Skin of body (tissue), 3 donors: ENCODE measurements at places on chromosomes 7 and 10.

GRCh38 chr7:47576031-47576865 is 5.7 kb downstream of the TNS3 start:
- DNase-seq: peak; percentile 89

- DNase-seq: peak; percentile 46
These were observed 75.9 kb downstream of the BMPER start for GRCh38 chr7:33981226-33981625.

GRCh38 chr10:34047389-34047788 is 712.9 kb upstream of the NRP1 start:
- DNase-seq: no peak

DNA sequence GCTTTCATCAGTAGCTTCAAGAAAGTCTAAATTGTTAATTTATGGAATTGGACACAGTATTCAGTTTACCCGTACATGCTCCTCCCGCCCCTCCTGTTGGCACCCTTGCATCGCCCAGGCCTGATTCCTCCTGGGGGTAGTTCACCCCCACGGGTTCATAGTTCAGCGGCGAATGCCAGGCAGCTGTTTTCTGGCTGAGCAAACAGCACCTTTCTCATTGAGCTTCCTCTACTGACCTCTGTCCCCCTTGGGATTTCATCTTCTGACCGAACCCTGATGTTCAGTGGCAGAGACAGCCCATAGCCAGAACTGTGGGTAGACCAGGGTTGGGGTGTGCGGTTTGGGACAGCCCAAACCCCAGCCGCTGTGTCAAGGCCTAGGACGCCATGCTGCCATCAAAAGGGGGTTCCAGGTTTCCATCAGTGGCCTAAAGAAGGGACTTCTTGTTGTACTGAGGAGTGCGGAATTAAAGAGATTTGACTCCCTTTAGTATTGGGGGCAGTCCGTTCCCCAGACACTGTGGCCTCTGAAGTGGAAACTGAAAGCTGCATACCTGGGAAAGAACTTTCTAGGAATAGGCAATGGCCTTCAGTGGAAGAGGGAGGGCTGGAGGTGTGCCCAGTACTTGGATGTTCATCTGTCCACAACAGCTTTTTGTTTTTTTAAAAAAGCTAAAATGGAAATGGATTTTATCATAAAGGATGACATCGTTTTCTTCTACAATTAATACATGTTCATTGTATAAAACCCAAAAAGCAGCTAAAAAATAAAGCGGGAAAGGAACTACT is 19.0 kb downstream of the MDH2 start:
- DNase-seq: no peak

DNA sequence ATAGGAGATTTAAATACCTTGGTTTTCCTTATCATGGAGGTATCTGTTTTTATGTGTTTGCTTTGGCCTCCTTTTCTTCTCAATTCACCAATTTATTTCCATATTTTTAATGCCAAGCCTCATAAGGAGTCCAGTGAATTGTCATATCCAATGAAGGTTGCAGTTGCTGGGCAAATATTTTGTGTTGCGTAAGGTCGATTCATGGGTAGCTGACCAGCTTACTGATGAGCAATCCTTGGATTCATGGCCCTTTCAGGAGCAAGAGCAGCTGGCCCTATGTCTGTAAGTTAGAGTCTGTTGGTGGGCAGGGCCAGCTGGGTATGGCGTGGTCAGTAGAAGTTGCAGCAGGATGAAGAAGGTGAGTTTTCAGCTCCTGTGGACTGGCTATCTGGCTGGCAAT is 182.9 kb downstream of the PFKFB3 start:
- no peak for DNase-seq

GRCh38 chr10:132697578-132698200 is 88.3 kb downstream of the NKX6-2 start:
- no peak for DNase-seq

- no peak for DNase-seq
These were observed 326.3 kb upstream of the BMPER start for GRCh38 chr7:33578881-33579672.

DNA sequence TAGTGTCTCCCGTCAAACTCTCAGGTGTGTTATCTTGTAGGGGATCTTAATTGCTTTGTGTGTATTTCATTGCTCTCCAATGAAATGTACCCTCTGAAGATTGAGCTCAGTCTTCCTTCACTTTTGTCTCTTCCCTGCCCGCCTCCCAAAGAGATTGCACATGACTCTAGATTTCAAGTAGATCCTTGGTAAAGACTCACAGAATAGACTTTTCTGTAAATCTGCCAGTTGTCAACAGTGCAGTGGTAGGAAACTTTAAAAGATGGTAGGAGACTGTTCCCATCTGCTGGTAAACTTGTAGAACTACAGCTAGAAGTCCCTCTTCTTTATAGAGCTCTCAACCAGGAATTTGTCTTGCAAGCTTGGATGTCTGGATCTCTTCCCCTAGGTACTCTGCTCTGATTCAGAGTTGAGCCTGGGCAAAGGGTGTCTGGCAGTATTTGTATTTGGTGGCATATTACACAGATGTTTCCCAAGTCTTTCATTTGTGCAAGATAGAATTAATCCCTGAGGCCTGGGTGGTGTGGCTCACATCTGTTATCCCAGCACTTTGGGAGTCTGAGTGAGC is 9.6 kb downstream of the CCL26 start:
- peak; percentile 76 for DNase-seq

DNA sequence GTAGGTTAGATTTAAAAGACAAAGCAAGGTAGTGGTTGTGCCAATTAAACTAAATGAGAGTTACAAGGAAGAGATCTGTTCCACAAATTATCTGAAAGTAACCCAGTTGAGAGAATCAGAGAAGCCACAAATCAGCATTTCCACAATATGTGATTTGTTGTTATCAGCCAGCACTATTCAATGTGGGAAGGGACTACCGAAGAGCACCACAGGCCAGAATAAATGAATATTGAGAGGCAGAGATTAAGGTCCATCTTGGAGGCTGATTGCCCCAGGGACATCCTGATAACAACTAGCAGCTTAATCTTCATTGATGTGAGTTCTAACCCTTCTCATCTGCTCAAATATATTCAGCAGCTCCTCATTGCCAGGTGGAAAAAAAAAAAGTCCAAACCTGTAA is 367.6 kb downstream of the MALRD1 start:
- DNase-seq: no peak

DNA sequence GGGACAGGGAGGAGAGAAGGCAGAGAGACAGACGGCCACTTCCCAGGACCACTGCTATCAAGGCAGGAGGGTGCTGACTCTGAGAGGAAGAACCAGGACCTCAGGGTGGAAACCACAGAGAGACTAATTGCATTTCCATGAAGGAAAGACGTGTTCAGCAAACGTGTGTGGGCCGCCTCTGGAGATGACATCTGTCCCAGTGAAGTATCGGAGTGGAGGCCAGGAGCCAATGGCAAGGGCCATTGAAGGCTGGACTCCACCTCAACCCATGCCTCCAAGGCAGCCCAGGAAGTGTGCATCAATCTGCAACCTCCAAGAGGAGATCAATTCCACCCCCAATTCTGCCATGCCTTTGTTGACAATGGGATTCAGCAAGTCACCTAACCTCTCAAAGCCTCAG is 229.9 kb downstream of the USP6NL start:
- no peak for DNase-seq

DNA sequence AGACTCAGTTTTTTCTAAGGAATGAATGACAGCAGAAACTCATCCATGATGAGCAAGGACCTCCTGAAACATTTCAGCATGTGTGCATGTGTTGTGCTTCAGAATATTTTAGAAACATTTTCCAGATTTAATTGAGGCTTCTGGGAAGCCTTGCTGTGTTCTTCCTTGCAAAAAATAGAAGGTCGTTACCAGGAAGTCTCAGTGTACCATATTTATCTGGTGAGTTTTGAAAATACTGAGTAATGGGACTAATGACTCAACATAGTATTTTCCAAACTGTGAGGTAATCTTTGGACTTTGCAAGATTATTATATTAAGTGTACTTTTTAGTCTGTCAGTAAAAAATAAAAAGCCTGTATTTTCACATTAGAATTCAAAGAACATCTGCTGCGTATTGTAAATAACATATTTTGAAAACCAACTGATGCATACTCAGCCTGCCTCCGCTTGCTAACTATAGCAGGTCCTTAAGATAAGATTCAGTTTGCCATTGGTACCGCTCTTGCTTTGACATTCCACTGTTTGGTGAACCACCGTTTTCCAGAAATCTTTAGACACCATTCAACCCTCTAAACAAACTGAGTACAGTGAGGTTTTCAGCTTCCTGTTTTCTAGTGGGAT is 739.6 kb upstream of the GALNT17 start:
- DNase-seq: peak; percentile 90

GRCh38 chr7:70660154-70660818 is 471.7 kb upstream of the GALNT17 start:
- DNase-seq: no peak

DNA sequence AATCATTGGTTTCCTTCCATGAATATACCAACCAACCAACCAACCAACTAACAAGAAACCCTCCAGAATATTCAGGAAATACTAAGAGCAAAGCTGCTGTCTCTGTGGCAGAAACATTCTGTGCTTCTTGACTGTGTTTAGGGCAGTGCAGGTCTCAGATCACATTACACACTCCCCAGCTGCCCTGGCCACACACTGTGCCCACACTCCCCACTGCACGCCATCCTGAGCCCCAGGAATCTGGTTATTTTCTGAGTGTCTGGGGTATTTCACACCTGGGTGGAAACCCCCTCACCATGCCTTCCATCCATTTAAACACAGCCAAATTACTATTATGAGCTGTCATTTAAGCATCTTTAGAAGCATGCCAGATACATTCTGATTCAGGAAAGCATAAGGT is 183.7 kb upstream of the ANK3 start:
- DNase-seq: no peak

- peak; percentile 33 for DNase-seq
These were observed 828 bp upstream of the MALSU1 start for GRCh38 chr7:23298141-23298881.

DNA sequence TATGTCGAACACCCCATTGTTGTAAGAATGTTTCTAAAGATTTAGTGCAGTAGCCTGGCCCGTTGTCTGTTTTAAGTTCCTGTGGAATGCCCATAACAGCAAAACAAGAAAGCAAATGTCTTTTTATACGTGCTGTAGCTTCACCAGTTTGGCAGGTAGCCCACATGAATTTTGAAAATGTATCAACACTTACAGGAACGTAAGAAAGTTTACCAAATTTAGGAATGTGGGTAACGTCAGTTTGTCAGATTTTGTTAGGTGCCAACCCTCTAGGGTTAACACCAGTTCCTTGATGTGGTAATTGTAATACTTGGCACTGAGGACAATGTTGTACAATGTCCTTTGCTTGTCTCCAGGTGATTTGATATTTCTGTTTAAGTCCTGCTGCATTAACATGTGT is 3.2 kb upstream of the GIMAP4 start:
- no peak for DNase-seq

GRCh38 chr7:39720586-39720985 is 97.2 kb downstream of the RALA start:
- no peak for DNase-seq

- peak; percentile 76 for DNase-seq
These were observed 73.3 kb downstream of the PRPF18 start for GRCh38 chr10:13659887-13660550.

DNA sequence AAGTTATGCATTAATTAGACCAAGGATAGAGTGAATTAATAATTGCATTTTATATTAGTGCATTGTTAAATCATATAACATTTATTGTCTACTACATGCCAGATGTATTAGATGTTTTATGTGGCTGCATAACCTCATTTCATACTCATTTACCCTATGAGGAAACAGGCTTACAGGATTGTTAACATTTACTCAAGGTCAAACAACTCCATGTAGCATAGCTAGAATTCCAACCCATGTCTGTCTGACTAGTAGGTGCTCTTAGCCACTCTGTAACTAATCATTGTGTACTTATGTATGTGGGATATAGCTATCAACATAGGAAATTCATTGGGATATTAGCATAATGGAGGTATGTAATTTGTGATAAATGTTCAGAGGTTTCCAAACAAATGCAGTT is 46.3 kb downstream of the PHYHIPL start:
- DNase-seq: no peak

DNA sequence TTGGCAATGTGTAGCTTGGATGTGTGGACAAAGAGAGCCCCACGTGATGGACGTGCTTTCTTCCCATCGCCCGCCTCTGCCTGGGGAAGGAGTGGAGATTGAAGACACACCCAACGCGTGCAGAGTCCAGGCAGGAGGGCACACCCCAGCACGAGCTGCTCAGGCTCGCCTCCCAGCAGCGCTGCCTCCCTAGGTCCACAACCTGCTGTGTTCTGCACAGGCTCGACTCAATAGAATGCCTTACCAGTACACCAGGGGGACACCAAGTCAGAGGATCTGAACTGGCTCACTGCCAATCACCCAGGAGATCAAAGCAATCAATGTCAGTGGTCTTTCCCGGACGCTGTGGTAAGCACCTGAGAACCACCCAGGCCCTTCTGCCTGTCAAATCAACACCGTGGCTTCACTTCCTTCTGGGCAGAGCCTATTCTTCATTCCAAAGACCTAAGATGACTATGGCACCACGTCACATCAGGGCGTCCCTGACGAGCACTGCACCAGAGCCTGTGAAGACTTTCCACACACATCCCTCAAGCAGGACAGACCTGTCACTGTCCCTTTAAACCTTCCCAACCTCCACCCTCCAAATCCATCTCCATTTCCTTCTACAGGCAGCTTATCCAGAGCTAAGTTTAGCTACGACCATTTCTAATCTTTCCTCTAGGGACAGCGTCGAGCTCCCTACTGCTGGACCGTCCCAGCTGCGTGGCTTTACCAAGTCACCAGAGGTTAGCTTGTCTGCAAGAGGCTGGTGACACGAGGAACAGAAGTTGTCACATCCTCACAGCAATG is 72.3 kb downstream of the AMZ1 start:
- DNase-seq: no peak

GRCh38 chr7:34282271-34282670 is 375.7 kb upstream of the NPSR1 start:
- no peak for DNase-seq

GRCh38 chr7:34190299-34190698 is 285.0 kb downstream of the BMPER start:
- DNase-seq: no peak

DNA sequence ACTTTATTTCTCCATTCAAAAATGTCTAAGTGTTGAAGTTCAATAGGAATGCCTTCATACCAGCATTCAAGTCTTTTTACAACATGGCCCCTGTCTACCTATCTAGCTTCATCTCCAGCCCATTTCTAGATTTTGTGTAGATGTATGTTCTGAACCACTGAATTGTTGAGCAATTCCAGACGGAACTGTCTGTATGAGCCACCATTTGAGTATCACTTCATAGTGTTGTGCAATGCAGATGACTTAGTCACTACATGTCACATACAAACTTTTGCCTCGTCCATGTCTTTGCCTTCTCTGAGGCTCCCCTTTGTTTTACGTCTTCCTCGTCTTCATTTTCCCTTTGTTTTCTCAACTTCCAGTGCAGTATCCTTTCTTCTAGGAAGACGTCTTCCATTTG is 118.1 kb downstream of the INHBA start:
- DNase-seq: no peak

DNA sequence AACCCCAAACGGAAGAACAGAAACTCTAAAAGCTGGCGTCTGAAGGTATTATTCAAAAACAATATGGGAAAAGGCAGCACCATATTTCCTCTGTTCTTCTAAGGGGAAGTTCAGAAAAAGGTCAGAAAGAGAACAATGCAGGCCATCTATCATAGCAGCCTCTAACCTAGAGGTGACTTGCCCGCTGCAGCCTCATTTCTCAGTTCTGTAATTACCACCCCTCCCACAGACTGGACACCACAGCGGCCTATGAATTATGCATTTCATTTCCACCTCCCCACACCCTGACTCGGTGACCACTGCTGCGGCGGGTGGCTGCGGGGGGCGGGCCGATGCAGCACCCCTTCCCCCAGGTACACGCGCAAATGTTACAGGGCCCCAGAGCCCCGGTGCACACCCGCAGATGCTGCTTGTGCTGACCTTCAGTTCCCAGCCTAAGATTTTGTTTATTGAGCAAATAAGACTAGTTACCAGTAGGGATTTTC is 125.5 kb downstream of the CLEC2L start:
- DNase-seq: no peak
